GM12865 (cell line): ENCODE measurements at places on chromosomes 13 and 19.
A peak's percentile ranks its signal among the peaks of the same experiment; 100 is the strongest.

DNA sequence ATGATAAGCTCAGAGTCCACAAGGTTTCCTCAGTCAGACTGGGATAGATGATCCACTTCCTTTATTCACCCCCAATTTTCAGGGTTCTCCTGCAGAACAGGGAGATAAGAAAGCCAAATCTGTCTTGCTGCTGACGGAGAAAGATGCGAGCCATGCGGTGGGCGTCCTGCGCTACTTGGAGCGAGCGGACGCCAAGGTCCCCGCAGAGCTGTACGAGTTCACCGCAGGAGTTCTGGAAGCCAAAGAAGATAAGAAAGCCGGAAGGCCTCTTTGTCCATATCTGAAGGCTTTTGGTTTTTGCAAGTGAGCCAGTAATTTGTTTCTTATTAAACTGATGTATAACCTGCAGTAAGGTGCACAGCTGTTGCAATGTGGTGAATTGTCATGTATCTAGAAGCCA lies 66.7 kb downstream of the SLC7A9 start:
- no peak for DNase-seq

DNA sequence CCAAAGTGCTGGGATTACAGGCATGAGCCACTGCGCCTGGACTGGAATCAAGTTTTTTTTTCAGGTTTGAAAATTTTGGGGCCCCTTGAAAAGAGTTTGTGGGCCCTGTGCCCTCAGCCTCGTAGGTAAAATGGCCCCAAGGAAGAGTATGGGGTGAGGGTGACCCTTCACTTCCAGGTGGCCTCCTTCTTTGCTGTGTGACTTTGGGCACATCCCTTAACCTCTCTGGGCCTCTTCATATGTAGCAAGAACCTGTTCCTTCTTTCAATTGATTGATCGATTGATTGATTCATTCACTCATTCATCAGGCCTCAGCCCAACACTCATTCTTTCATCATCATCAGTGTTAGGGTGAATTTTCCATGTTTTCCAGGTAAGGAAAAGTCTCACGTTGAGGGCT lies 3.4 kb upstream of the TMEM221 start:
- DNase-seq: no peak

DNA sequence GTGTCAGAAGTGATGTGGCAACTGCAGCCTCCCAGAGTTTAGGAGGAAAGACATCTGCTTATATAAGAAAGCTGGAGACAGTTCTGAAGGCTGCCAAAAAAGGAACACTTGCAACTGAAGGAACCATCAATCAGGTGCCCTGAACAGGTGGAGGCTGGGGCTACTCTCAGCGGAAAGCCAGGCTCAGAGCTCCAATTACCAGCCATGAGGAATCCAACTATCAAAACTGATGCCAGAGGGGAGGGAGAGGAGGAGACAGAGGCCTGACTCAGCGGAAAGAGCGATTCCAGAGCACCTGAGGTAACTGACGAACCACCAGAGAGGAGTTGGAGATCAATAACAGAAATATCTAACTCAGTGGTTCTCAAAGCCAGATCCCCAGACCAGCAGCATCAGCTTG lies 24.3 kb downstream of the LEUTX start:
- DNase-seq: no peak

DNA sequence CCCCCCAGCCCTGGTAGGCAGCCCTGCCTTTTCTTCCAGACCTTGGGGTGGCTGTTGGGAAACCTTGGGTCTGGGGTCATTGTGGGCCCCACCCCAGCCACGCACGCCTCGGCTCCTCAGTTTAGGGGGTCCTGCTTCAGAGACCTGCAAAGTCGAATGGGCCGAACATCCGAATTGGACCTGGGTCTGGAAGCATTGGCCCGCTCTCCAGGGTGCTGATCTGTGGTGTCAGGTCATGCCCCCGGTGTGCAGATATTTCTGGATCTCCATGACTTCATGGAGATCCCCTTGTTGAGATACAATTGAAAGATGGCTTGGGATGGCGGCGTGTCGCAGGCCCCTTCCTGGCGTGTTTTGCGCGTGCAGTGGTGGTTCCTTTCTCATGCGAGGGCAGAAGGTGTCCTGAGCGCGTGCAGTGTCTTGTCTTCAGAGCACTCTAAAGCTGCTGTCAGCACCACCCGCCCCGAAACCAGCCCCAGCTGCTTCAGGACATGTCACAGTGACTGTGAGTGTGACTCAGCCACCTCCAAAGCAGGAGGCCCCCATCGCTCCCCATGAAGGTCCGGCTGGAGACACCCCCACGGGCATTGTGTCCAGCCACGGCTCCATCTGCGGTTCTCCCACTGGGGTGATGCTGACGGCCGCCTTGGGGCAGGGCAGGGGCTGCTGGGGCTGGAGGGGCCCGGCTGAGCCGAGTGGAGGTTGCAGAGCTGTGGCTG lies 112.7 kb downstream of the KDM4B start:
- DNase-seq: no peak

DNA sequence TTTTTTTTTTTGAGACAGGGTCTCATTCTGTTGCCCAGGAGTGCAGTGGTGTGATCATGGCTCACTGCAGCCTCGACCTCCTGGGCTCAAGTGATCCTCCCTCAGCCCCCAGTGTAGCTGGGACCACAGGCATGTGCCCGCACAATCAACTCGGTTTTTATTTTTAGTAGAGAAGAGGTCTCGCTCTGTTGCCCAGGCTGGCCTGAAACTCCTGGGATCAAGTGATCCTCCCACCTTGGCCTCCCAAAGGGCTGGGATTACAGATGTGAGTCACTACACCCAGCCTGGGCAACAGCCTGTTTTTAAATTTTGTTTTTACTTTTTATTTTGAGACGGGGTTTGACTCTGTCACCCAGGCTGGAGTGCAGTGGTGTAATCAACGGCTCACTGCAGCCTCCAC lies 2.3 kb upstream of the KDM4B start:
- DNase-seq: no peak

DNA sequence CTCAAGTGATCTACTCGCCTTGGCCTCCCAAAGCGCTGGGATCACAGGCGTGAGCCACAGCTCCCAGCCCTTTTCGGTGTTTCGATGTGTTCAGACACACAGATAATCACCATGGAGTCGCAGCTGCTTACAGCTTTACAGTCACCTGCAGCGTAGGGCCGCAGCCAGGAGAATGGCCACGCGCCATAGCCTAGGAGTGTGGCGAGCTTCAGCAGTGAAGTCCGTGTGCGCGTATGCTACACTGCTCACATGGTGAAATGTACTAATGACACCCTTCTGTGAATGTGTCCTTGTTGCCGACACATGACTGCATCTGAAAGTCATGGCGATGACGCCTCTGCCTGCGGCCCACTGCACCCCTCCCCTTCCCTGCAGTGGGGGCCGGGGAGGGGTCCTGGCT lies 23.6 kb downstream of the AP3D1 start:
- no peak for DNase-seq

DNA sequence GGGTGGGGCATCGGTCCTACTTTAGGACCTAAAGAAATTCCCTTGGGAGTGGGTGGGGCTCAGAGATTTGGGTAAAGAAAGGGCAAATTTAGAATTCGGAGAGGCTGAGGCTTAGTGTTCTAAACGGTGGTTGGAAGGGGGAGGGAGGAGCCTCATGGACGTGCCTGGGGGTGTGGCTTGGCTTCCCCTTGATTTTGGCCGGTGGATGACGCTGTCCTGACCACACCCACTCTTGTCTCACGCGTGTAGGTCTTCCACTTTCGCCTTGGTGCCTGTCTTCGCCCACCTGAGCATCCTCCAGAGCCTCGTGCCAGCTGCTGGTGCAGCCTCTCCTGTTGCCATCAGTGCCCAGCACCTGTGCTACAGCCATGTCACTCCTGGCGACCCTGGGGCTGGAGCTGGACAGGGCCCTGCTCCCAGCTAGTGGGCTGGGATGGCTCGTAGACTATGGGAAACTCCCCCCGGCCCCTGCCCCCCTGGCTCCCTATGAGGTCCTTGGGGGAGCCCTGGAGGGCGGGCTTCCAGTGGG lies 1.2 kb upstream of the NUP62 start:
- DNase-seq: no peak

DNA sequence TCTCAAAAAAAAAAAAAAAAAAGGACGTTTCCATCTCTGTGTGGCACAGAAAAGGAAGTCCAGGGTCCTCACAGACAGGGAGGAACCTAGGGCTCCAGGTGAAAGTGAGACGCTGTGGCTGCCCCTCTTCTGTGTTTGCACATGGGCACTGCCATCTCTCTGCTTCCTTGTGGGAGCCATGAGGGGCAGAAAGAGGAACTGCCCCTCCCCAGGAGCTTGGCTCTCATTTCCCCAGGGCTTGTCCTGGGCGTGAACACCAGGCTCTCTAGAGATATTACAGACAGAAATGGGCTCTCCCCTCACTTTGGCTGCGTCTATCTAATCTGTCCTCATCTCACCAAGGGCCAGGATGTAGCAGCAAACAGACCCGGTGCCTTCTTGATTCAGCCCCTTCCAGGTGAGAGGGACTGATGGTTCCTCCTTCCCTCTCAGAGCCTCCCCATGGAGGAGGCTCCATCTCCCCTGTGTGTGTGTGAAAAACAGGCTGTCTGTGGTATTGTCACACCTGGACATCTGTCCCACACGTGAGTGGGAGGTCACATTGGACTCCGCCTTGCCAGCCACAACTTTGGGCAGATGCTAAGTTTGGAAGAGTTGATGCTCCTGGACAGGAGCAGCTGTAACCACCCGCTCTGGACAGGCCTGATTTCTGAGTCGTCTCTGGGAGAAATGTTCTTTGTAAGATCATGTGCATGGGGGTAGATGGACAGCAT lies 840 bp upstream of the LILRA4 start:
- no peak for DNase-seq

GRCh38 chr13:74184283-74184682 lies 50.1 kb upstream of the KLF12 start:
- no peak for DNase-seq

DNA sequence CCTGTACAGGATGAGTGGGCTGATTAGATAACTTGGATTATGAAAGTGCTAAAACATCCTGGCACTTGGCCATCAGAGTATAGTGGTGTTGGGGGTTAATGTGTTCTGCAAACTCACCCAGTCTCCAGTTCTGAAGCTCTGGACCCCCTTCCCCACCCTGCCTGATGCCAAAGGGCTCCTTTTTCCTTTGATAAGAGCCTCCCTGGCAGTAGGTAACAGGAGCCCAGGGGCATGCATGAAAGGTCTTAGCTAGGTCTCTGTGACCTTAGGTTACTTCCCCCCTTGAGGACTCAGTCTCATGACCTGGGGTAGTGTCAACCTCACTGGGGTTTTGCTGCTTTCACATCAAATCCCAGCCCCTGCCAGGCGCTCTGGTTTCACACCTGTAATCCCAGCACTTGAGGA lies 2.5 kb downstream of the RPS28 start:
- peak; percentile 46 for DNase-seq

- no peak for DNase-seq
These were observed 5.3 kb downstream of the SLC27A1 start for GRCh38 chr19:17475541-17476115.

DNA sequence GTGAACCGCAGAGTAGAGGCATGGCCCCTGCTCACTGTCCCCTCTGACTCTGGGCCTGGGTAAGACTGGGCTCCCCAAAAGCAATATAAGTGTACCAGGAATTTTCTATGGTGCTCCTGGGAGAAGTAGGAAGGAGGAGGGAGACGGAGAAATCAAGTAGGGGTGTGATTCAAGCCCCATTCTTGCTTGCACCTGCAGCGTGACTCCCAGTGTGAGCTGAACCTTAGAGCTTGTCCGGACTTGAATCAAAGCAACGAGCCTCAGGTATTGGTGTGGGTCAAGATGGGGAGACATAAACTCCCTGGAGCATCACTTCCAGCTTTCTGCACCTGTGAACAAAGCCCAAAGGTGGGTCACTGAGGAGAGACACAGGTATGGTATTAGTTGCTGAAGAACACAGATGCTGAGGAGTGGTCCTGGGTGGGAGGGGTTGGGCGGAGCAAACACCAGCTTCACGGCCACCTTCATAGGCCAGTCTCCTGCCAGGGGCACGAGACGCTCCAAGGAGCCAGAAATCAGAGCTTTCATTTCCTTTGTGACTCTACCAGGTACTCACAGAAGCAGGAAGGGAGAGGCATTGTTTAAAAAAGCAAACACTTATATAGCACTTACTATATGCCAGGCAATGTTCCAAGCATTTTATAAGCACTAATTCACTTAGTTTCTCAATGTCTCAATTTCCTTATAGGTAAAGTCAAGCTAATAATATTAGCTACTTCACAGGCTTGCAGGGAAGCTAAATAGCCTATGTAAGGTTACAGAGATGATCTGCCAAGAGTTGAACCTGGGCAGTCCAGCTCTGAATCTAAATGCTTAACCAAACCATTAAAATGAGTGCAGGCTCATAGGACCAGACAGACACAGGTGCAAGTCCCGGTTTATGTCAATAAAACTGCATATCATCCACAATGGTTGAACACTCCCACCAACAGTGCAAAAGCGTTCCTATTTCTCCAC lies 775.3 kb downstream of the UQCRFS1 start:
- DNase-seq: no peak

- DNase-seq: no peak
These were observed 36.1 kb downstream of the OLFM4 start for GRCh38 chr13:53064731-53065130.

DNA sequence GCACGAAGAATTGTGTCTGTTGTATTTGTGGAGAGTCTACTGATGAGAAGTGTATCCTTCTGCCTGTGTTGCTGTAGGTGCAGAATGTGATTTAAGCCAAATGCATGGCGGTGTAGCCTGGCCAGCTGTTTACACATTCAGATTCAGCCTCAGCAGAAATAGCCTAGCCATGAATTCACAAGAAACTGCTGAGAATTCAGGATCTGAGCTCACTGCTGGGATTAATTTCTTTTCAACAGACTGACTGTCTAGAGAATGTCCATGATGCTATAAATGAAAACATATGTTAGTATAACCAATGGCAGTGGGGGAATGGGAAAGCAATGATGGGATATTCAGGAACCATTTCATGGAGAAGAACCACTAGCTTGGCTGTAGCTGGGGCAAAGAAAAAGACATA lies 77.4 kb upstream of the RNF113B start:
- DNase-seq: no peak

- no peak for DNase-seq
These were observed 5.0 kb downstream of the XRCC1 start for GRCh38 chr19:43570174-43570791.

DNA sequence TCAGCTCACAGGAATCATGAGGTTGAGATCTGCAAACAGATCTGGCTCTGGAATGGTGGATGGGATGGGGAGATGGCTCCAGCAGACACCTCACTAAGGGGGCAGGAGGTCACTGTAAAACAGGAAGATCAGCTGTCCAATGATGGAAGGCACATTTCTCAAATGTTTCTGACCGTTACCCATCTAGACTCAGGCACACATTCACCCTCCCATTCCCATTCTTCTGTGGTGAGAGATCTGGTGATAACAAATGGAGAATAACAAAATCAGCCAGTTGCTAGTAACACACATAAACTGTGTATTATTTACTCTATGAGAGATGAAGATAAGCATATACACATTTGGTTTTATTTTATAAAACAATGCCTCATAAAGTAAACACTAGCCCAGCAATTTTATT lies 235.9 kb downstream of the TSHZ3 start:
- DNase-seq: no peak
